ENCODE measurements at places on chromosomes 6 and 20.
A peak's percentile ranks its signal among the peaks of the same experiment; 100 is the strongest.

DNA sequence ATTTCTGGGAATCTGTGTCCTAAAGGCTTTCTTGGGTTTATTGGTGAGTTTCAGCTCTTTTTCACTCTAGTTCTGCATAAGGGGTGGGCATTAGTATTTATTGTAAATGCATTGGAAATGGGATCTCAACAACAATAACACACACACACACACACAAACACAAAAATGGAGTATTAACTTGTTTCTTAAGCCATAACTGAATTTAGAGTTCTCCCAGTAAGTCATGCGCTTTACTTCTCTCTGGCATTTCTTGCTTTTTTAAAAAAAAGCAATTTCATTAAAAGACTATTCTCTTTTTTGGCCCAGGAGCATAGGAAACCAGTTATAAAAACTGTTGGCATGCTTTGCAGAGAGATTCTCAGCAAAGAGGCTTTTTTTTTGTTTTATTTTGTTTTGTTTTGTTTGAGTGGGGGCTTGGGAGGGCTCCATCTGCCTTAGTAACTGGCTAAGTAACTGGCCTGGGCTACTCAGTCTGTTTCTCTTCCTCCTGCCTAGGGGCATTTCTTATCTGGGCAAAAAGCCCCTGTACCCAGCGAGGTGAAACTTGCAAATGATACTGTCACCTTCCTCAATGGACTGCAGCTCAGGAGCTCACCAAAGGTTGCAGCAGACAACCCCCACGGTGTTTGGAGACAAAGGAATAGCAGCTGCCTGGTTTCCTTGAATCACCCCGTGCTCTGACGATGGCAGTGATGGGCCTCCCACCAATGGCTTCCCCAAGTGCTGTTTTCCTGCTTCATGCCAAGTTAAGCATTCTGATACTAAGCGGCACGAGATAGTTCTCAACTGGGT lies 128.5 kb downstream of the BCAS1 start:
- no peak for DNase-seq

DNA sequence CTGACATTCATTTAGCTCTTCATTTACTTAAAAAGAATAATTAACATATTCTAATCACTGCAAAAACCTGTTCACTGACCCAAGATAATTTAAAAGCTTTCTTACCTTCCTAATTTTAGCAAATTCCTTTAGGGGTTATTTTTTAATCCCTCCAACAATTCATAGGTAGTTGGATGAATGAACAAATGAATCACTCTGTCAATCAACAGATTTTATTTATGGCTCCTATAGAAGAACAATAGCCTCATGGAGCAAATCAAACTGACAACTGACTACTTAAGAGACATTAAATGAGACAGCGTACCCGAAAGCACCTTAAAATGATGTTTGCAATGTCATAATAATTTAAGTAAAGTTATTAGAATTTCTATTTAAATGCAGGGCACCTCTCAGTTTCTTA lies 31.5 kb upstream of the GJA1 start:
- no peak for DNase-seq

- DNase-seq, result peak; percentile 65
Observed at GRCh38 chr6:117829594-117830319, 77.3 kb upstream of the SLC35F1 start.

DNA sequence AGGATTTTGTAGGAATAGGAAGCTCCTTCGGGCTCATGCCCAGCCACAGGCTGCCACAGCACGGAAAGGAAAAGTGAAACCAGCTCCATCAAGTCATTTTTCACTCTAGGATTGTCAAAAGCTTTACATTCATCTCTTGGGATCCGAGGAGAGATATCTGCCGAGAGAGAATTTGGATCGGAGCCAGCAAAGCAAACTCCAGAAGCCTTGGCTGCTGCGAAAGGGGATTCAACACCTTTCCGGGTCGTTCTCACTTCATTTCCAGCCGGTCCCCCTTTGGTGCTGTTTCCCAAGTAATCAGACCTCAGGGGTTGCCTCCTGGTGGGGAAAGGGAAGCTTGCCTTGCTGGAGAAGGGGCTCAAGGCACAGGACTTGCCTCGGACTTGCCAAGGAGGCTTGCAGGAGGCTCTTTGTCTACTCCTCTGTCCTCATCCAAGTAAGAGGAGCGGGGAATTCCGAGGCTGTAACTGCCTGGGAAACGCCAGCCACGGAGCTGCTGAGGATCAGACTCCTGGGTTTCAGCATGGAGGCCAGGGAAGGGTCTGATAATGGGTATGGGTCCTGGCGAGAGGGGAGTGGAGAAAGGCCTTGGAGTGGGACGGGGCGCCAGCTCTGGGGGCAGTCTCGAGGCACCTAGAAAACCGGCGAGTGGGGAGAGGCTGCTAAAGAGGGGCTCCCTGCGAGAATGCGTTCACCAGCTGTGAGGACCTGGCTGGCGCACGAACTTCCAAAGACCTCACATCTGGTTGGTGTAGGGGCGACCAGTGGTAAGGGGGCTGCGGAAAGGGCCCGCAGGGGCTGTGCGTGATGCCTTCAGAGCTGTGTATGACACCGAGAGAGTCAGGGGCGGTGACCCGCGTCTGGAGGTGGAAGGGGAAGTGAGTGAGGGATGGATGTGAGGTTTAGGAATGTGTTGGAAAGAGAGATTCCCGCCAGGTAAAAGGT lies 702 bp downstream of the ETV7 start:
- no peak for DNase-seq

All from Karpas-422 (cell line).